ENCODE measurements at places on chromosomes 11 and 22.

DNA sequence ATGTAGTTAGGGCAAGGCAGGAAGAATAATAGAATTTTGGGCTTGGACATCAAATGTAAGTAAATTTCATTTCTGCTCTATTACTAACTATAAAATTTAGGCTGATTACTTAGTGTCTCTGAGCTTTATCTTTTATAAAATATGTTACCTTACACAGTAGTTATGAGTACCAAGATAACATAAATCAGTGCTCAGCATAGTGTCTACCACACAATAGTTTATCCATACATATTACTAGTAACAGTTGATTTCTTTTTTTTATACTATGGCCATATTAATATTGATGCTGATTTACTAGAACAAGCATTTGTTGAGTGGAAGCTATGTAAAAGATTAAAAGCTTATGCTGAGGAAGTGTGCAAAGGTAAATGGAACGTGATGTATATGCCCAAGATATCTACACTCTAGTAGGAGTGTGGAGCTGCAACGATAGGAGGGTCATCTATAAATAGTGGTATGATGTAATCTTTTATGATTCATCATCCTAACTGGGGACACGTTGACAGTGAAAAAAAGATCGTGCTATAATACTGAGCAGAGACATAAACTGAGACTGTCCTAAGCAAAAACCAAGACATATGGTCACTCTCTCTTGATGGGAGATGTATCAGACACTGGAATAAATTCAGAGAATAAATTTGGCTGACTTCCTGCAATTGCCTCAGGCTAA is 8.7 kb upstream of the SLC5A12 start:
- no peak for DNase-seq

- DNase-seq = no peak
Observed at GRCh38 chr11:121250843-121251242, 41.7 kb upstream of the SC5D start.

DNA sequence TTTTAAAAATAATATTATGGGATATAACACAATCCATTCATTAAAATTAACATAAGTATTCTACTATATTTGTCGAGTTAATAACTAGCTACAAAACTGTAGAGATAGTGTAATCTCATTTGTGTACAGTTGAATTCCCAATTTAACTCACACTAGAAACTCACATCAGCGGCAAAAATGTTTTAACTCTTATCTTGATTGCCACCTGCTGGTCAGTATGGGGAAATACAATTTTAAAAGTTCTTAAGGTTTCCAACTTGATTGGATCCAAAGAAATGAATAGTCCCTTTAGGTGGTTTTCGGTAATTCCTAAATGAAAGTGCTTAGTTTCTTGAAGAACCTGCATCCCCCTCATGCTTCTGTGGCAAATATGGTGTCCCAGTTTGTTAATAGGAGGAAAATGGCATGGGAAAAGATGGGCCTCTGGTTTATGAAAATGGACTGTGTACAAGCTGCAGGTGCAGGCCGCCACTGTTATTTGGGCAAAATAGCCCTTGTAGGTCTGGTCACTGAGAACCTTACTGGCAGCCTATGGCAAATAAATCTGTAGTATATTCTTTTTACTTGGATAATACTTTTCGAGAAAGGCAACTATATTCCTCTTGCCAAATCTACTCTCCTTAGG is 33.7 kb upstream of the SLC17A6 start:
- DNase-seq = peak; percentile 41

DNA sequence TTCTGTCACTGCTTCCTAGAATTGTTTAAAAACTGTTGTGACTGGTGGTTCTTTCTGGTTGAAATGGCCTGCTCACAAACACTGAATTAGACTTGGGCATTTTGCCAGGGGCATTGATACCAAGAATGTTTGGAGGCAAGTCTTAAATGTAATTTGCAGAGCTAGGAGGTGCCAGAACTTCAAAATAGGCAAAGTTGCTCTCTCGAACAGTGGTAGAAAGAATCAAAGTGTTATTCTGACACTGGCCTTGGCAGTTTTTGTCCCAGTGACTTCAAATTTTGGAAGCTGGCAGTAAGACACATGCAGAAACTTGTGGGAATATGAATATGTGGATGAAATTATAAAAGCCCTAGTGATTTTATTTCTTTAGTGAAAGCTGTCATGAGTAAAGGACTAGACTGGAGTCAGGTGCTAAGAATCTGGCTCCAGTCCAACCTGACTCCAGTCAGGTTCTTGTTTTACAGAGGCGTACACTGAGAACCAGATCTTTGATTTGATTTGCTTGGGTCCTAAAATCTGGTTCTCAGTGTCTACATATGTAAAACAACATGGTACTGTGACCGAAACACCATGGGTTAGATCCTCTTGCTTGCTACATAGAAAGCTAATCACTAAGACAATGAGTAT is 20.9 kb downstream of the SVIP start:
- DNase-seq = no peak

GRCh38 chr11:12139144-12139881 is 28.9 kb downstream of the MICAL2 start:
- DNase-seq = no peak

DNA sequence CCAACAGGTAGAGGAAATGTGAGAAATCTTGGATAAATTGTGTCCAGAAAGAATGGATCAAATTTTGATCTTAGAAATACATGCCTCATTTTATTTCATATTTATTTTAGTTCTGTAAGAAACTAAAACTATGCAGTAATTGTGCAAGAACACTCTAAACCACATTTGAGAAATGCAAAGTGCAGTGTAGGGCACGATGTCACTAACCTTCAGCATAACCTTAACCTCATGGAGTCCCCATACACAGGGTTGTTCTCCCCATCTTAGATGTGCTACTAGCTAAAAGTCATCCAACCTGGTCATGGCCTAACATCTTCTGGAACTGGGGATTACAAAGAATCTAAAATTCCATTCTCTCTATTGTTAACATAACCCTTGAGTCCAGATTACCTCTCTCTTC is 48.4 kb upstream of the ARHGAP42 start:
- DNase-seq = no peak

GRCh38 chr11:36743039-36743438 is 145.0 kb upstream of the RAG2 start:
- DNase-seq = no peak

GRCh38 chr11:1912289-1912878 is 7.1 kb upstream of the TNNT3 start:
- DNase-seq = no peak

GRCh38 chr22:26884921-26885320 is 227.5 kb downstream of the MIAT start:
- DNase-seq = no peak

DNA sequence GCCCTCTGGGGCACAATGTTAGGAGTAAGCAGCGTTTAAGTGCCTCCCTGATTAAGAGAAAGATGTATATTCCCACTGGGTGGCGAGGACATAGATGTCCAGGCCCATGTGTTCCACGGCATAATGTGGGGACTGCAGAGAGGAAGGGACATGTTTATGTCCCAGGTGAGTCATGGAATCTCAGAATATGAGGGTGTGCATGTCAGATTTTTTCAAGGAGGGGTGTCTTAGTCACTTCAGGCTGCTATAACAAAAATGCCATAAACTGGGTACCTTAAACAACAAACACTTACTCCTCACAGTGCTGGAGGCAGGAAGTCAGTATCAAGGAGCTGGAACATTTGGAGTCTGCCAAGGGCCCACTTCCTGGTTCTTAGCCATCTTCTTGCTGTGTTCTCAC is 55.1 kb downstream of the BCR start:
- no peak for DNase-seq

DNA sequence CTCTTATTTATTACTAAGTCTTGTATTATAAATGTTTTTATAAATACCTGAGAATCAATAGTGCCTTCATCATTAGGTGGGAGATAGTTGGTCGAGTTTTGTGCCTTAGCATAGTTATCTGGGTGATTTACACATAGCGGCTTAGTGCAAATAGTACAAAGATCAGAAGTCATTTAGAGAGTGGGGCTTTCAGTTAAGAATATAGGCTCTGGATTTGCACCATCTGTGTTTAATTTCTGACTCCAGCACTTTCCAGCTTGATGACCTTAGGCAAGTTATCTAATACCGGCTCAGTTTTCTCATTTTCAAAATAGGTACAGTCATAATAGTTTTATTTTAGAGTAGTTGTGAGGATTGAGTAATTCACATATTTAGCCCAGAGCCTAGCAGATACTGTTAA is 26.4 kb downstream of the PDE3B start:
- DNase-seq = no peak

GRCh38 chr22:46214616-46215015 is 35.5 kb downstream of the CDPF1 start:
- no peak for DNase-seq

DNA sequence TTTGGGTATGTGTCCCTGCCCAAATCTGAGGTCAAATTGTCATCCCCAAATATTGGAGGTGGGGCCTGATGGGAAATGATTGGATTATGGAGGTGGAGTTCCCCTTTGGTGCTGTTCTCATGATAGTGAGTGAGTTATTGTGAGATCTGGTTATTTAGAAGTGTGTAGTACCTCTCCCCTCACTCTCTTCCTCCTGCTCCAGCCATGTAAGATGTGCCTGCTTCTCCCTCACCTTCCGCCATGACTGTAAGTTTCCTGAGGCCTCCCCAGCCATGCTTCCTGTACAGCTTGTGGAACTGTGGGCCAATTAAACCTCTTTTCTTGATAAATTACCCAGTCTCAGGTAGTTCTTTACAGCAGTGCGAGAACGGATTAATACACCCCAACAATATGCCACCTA is 9.0 kb downstream of the GAB2 start:
- no peak for DNase-seq

GRCh38 chr22:17818180-17818579 is 43.9 kb upstream of the BID start:
- DNase-seq = no peak

GRCh38 chr11:43327987-43328386 is 16.2 kb downstream of the API5 start:
- no peak for DNase-seq

GRCh38 chr11:99098751-99099150 is 78.0 kb downstream of the CNTN5 start:
- DNase-seq = no peak

- DNase-seq = peak; percentile 24
Observed at GRCh38 chr11:95674657-95675358, 114.8 kb downstream of the FAM76B start.

- no peak for DNase-seq
Observed at GRCh38 chr22:41504397-41504796, 35.5 kb downstream of the ACO2 start.

DNA sequence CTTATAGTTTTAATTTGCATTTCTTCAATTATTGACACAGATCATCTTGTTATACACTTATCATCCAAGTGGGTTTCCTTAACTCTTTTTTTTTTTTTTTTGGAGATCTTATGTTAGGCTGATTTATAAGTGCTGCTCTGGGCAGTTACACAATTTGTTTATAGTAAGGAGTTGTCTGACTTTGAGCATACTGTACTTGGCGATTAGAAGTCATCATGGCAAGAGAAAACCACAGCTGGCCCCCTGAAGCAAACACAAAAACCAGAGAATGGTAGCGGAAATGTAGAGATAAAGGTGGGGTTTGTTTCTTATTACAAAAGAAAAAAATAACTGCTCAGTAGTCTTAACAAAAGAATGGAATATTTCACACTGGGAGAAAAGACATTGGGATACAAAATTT is 292.6 kb downstream of the SWAP70 start:
- DNase-seq = no peak

DNA sequence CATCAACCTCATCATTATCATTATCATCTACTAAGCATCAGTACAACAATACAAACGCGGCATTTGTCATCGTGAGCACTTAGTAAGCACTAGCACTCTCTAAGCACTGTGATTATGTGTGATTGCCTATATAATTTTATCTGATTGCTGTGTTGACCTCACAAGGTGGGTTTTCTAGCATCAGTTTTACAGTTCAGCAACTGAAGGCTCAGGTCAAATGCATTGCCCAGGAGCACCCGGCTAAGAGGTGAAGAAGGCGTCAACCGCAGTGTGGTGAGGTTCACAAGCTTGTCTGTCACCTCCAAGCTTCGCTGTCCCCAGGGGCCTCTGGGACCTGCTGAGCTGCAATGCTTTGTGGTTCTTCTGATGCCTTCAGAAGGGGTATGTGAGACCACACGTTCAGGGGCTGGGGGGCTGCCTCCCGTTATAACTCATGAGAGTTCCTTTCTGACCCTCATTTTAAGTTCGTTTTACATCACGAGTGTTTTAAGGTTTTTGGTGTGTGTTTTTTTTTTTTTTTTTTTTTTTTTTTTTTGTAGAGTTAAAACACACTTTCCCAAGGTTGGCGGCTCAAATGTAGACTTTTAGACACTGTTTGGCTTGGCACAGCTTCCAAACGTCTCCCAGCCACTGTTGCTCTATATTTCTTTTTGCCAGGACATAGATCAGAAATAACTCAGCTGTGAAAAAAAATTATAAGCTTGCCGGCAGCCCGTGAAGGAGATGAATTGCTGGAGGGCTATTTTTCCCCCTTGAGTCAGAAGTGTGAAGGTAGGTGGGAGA is 33.8 kb upstream of the SCUBE1 start:
- DNase-seq = peak; percentile 57

DNA sequence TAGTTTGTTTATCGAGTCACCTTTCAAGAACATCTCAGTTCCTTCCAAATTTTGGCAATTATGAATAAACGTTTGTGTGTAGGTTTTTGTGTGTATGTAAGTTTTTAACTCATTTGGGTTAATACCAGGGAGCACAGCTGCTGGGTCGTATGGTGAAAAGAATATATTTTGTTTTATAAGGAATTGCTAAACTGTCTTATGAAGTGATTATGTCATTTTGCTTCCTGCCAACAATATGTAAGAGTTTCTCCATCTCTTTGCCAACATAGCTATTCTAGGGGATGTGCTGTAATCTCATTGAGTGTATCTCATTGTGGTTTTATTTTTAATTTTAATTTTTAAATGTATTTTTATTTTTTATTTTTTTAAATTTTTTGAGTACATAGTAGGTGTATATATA is 27.3 kb downstream of the BCL2L13 start:
- DNase-seq = no peak

DNA sequence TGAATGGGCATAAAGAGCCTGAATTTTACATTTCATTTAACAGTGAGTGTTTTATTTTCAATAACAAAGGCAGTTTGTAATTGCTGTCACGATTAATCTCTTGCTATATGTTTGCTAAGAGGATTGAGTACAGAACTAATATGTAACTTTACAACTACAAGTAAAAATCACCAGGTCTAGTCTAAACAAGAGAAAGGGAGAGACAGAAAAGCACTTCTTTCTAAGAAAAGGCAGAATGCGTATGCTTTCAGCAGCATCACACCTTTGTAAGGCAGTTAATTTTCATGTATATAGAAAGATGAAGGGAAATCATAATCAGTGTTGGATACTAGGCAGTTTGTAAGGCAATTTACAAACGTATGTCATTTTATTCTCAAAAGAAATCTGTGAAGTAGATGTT is 169.8 kb downstream of the NELL1 start:
- no peak for DNase-seq

GRCh38 chr22:27783436-27784119 is 18.0 kb downstream of the MN1 start:
- no peak for DNase-seq

- no peak for DNase-seq
Observed at GRCh38 chr11:65552388-65552951, 5.7 kb downstream of the LTBP3 start.
